ENCODE measurements at places on chromosomes 4 and X.

GRCh38 chr4:5882947-5883346 is 9.9 kb downstream of the CRMP1 start:
- DNase-seq, result no peak

GRCh38 chrX:70009970-70010369 is 39.8 kb downstream of the AWAT2 start:
- no peak for DNase-seq

DNA sequence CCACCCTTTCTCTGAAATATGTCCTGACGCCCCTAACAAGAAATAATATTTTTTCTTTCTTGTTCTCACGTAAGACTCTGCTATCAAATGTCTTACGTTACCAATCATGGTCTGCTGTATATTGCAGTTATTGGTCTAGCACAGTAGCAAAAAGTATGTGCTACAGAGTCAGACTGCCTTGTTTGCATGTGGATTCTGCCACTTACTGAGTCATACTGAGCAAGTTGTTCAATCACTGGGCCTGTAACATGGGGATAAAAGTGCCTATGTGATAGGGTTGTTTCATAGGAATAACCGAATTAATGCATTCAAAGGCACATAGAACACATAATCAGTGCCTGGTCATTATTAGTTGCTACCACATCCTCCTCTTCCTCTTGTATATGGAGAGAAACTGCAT is 14.1 kb downstream of the RPGR start:
- no peak for DNase-seq

DNA sequence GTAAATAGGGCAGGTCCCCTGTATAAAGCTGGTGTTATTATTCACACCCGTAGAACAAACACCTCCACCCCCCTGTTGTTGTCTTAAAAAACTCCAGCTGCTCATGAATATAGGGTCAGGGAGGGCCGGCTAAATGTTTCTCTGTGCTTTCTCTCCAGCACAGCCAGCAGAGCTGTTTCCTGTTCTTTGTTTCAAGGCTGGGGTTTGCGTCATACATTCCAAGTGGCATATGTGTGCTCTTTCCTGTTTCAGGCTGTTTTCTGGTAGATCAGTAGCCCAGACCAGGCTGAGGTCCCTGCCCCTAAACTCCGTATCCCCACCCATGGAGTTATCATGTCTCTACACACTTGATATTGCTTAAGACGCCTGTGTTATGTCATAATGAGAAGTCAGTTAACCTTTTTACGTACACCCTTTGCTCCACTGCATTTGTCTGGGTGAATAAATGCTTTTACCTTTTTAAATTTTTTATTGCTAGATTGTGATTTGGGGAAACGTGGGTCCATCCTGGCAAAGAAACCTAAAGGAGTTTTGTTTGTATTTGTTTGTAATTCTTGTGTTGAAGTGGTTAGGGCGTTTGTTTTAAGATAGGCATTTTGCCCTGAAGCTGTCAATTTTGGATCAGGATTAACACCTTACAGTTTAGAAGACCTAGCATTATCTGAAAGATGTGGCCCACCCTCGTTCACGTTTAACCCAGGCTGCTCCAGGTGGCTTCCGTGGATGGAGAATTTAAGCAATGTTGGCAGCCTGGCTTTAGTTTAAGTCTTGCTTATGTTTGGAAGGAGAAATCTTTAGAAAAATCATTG is 3.3 kb downstream of the KLF3 start:
- peak; percentile 99 for DNase-seq

DNA sequence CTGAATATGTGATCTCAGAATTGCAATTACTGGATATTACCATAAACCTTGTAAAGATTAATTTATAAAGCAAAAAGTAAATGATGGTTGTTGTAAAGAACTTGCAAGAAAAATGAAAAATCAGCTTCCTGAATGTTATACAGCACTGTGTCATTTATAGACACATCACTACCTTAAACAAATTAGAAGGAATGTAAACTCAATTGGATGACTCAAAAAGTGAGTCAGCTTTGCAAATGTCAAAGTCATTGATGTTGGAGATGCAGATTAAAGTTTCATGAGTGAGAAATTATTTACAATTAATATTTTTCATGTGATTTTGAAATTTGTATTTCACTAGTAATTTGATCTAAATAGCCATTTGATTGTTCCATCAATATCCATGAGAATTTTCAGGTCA is 193.2 kb downstream of the RAPGEF2 start:
- DNase-seq, result no peak

DNA sequence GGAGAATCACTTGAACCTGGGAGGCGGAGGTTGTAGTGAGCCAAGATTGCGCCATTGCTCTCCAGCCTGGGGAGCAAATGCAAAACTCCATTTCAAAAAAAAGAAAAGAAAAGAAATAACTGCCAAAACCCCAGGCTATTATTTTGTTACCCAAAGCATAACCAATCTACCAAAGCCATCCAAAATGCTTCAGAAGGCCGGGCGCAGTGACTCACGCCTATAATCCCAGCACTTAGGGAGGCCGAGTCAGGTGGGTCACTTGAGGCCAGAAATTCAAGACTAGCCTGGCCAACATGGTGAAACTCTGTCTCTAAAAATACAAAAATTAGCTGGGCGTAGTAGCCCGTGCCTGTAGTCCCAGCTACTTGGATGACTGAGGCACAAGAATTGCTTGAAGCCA is 49.8 kb downstream of the SMIM31 start:
- no peak for DNase-seq

- DNase-seq, result no peak
Measured at GRCh38 chr4:20359692-20360091, 108.0 kb downstream of the SLIT2 start.

GRCh38 chrX:21875013-21875412 is 19.2 kb downstream of the YY2 start:
- DNase-seq, result no peak

- DNase-seq, result peak; percentile 51
Measured at GRCh38 chr4:155353923-155354540, 22.7 kb downstream of the MAP9 start.

DNA sequence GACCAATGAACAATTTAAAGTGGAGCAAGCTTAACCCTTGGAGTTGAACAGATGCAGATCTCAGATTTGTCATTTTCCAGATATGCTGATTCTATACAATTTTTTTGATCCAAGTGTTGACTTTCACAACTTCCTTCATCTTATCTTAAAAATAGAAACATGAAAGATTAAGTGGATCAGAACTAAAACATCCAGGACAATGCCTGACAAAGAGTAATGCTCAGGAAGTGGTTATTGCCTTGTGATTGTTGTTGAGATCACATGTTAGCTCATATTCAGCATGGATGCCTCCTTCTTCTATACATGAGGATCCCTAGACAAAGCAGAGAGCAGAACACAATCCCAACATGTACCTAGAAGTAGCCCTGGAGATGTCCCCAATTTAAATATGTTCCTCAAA is 160.9 kb downstream of the PPARGC1A start:
- no peak for DNase-seq

- DNase-seq, result no peak
Measured at GRCh38 chr4:57109847-57110639, at the start of gene IGFBP7. Gene IGFBP7 (minus strand): TSS chr4:57110385. CDS start chr4:57110351, 34 bp downstream.

GRCh38 chr4:181674315-181674875 is 568.8 kb upstream of the TENM3 start:
- no peak for DNase-seq

GRCh38 chr4:36133086-36133485 is 111.2 kb downstream of the ARAP2 start:
- no peak for DNase-seq

GRCh38 chrX:40581336-40581920 is 658 bp downstream of the ATP6AP2 start:
- DNase-seq, result no peak

DNA sequence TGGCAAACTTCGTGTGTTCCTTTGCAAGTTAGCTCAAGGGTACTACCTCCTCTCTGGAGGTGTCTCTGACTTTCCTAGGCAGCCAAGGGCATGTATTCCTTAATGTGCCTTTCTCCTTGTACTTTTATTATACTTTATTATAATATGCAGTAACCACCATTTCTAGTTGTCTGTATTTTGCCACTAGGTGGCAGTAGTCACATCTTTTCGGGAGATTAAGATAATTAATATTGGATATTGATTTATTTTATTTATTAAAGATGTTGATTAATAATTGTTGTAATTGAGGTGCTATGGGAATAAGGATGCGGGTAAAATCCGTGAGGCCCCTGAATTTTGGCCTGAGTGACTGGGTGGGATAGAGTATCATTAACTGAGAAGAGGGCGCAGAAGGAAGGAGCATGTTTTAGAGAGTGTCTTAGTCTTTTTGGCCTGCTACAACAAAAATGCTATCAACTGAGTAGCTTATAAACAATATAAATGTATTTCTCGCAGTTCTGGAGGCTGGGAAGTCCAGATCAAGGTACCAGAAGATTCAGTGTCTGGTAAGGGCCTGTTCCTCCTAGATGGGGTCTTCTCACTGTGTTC is 153.3 kb downstream of the TMEM164 start:
- DNase-seq, result no peak

GRCh38 chr4:37421614-37422013 is 177.1 kb downstream of the NWD2 start:
- no peak for DNase-seq

GRCh38 chrX:130393451-130394074 is 8.1 kb upstream of the GPR119 start:
- DNase-seq, result peak; percentile 2

DNA sequence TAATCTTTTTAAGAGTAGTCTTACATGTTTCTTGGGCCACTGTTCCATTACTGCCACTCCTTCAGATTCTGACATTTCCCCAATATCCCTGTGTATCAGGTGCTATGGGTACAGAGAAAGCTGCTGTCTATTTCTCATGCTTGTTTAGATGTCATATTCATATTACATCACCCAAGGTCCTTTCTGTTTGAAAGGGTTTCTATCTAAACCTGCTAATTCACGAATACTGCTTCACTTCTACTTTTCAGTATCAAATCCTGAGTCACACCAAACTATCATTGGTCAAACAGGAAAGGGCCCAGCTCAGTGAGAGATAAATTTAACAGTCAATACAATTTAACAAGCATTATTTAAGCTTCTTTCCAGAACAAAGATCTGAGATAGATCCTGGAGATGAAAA is 241.4 kb downstream of the UGT8 start:
- DNase-seq, result no peak

DNA sequence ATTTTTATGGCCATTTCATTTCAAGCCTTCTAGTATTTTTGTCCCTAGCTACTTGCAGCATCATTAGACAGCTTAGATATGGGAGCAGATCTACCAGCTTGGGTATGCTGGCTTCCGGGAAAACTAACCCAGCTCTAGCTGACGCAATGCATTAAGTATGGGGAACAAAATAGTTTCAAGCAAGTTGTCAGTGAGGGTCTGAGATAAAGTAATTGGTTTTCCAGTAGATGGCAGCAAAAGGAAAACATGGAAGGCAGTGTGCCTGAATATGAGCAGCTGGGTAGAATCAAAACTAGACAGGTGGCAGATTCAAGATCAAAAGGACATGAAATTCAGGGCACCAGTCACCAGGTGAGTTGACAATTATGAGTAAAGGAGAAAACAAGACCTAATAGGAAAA is 340.9 kb upstream of the CTSO start:
- no peak for DNase-seq

DNA sequence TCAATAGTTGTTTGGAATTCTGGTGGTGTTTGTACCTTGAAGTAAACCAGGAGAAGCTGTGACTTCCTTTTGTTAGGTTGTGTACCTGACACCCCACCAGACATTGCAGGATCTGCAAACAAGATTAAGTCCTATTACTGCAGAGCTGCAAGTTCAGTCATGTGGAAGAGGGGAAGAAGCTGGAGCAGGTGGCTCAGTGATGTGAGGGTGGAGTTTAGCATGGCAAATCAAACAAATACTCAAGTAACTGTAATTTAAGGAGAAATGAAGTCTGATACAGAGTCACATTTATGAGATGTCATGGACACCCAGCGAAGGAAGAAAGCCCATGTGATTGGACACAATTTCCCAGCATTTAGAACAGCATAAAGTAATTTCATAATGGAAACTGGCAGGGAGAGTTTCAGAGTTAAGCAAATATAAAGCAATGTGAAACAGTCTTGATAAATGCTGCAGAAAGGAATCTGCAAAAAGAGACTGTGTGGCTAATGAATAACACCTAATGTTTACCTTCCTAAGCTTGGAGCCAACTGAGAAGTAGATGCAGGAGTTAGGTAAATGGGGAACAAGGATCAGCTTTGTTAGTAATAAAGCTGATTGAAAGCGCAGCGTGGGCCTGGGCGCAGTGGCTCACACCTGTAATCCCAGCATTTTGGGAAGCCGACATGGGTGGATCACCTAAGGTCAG is 249.1 kb downstream of the GBA3 start:
- DNase-seq, result no peak

- DNase-seq, result no peak
Measured at GRCh38 chr4:108140328-108140727, 28.4 kb downstream of the LEF1 start.

DNA sequence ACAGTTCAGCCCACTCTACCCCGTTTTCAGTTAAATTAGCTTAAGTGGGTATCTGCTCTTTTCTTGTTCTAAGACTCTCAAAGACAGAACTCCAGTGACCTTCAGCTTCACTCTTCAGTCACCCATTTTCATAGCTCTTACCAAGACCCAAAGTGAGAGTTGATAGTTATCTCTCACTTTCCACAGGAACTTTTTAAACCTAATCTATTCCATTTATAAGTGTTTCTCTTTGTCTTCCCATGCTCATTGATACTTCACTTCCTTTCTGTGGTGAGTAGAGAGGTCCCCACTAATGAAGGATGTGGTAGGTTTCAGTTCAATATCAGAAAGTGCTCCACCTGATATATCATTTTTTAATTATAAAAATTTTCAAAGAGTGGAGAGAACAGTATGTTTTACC is 33.4 kb downstream of the COX18 start:
- DNase-seq, result no peak

GRCh38 chrX:39728852-39729598 is 368.7 kb downstream of the BCOR start:
- DNase-seq, result no peak

- no peak for DNase-seq
Measured at GRCh38 chrX:97797076-97797475, 913.4 kb downstream of the RPA4 start.

DNA sequence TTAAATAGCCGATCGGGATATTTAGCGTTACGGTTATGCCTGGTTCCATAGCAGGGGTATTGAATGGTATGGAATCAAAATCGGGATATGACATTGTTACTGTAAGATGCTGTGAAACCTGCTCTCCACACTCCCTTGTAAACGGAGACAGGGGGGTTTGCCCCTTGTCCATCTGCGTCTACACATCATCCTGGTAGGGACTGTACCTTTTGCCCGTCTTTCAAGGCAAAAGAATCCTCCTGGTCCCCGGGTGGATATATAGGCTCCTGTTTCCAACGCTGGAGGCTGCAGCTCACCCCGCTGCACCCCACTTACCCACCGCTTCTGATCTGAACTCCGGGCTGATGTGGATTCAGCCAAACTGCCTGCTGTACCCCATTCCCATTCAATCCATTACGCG is 189.1 kb downstream of the SHOX start:
- DNase-seq, result no peak

Measured in skin of body (tissue), 3 donors.